ENCODE measurements at places on chromosomes 2 and 18.

DNA sequence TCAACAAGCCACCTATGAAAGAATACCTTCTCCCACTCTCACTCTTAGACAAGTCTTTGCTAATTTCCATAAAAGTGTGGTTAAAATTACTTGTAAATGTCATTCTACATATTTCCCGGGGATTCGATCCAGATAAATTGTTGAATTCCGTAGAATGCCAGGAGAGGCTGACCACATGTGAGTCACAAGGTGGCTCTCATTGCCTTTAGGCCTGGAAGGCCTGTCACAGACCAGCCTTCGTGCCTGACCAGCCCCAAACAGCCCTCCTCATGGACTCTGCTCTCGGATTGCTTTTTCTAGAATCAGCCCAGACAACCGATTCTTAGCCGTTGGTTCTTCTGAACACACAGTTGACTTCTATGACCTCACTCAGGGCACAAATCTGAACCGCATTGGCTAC, 86.0 kb downstream of the RTN4 start:
- DNase-seq, result no peak

- no peak for DNase-seq
Observed at GRCh38 chr2:100630473-100630977, 67.7 kb downstream of the PDCL3 start.

DNA sequence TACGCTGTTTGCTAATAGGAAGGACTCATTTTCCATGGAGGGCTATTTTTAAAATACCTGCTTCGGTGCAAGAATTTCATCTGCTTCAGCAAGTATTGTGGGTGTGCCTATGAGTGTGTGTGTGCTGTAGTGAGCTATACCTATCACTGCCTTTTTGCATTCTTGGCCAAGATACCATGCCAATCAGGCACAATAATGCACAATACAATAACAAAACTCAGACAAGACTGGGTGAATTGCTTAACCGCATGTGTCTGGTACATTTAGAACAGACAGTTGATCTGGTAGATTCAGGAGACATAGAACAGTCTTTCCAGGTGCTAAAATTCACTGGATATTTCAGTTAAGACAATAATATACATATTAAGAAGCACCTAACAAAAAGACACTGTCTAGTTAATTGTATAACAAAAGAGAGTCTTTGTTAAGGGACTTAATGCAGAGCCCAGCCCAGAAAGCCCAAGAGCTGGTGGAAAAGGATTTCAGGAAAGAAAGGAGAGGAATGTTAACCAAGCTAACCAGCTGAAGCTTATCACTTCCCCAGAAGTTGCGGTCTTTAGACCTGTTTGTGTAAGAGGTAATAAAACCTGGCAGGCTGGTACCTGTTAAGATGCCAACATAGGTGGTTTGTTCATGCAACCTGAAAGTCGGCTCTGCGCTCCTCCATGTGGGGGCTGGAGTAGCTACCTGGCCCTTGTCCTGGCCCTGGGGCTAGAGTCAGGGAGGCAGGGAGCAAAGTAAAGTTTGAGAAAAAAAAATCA, 153.3 kb upstream of the RBMS1 start:
- DNase-seq, result no peak

GRCh38 chr2:133148187-133148586, 420.1 kb downstream of the NCKAP5 start:
- DNase-seq, result no peak

DNA sequence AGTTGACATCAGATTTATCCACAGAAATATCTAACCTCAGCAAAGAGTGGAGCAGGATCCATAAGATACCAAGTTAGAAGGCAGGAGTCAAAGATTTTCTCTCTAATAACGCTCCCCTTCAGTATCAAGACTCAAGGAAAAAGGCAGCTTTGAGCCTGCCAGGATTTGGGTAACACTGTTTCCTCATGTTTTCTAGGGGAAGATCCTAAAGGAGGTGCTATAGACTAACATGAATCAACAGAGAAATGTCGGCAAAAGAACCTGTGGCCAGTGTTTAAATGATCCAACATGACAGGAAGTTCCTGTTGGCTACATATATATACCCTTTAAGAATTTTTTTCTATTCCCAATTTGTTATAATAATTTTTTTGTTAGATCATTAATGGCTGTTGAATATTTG, 402.3 kb downstream of the TGIF1 start:
- DNase-seq, result no peak

- DNase-seq, result no peak
Observed at GRCh38 chr2:162928356-162928755, 89.8 kb upstream of the KCNH7 start.

DNA sequence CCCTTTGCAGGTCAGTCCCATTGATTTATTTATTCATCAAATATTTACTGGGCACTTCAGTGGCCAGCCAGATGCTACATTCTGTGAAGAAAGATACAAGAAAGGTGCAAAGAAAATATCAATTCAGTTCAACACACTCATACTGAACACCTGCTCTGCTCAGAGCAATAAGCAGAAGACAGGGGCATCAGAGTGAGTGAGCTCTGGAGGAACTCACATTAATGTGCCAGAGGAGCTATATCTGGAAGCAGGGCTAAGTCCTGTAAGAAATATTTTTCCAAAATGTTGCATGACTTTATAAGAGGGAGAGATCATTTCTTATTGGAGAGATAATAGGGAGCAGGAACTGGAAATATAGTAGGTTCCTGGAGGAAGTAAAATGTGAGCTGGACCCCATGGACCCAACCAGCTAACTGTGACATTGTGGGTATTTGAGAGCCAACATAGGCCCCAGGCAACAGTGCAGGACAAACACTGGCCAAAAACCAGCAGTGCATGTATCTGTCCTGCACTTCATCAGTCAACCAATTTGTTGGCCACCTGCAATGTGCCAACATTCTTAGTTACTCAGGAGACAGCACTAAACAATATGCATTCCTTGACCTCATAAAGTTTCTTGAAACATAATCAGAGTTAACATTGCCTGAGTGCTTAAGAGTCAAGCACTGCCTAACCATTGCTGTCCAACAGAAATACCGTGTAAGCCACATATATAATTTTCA, 102.7 kb upstream of the PTPRM start:
- DNase-seq, result no peak

DNA sequence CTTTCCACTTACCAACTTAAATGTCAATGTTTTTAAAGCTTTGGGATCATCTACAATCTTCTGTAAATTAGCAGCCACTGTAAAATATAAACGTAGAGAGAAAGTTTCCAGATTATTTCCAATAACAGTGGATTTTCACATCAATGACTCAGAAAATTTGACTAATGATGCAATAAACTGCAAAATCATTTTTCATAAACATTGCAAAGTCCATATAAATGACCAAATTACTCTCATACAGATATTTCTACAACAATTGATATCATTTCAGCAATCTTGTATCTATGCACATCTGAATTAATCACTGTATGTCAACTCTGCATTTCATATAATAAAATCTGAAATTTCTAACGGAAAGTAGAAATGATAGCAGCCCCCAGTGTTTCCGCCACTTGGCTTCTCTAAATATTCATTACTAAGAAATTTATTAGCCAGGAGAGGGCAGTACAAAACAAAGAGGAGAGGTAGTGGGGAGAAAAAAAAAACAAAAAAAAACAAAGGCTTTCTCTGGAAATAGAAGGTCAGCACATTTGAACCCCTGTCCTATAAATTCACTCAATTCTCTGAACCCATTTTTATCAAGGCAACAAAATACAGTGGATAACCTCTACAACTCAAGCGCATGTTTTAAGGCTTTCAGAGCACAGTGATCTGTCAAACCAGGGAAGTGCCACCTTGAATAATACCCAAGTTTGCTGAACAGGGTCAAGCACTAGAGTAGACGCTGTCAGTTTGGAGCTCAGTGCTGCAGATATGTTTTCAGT, 282.6 kb downstream of the STK39 start:
- no peak for DNase-seq
